Stimulated activated CD8-positive, alpha-beta memory T cell treated with anti-CD3 and anti-CD28 coated beads, Interleukin-2, amount 100 ng/mL, for 1 hour (primary cell): ENCODE measurements at places on chromosomes 7 and 10.

DNA sequence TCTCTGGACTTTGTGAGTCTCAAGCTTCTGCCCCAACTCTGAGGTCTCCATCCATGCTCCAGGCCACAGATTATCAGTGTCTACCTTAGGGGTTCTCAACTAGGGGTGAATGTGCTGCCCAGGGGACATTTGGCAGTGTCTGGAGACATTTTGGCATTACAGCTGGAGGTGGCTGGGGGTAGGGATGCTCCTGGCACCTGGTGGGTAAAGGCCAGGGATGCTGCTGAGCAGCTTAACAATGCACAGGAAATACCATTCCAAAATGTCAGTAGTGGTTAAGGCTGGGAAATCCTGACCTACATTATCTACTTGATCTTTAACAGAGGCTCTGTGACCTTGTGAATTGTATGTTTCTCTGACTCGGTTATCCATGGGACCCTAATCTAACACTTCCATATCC lies 67.3 kb upstream of the PALS2 start:
- no peak for DNase-seq

DNA sequence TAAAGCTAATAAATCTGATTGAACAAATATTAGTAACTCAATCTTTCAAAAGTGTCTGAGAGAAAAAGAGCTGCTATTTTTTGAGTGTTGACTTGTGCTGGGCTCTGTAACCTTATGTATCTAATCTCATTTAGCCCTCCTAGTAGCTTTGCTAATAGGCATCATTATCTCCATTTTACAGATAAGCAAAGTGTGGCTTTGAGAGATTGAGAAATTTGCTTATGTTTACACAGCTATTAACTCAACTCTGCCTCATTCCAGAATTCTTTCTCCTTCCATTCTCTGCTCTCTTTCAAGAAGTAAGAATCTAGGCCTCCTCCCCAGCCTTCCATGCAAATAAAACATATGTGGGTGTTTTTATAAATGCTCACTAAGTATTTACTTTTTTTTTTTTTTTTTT lies 137.8 kb downstream of the GATA3 start:
- DNase-seq: no peak

- no peak for DNase-seq
Observed at GRCh38 chr10:78079411-78079810, 45.7 kb downstream of the RPS24 start.

DNA sequence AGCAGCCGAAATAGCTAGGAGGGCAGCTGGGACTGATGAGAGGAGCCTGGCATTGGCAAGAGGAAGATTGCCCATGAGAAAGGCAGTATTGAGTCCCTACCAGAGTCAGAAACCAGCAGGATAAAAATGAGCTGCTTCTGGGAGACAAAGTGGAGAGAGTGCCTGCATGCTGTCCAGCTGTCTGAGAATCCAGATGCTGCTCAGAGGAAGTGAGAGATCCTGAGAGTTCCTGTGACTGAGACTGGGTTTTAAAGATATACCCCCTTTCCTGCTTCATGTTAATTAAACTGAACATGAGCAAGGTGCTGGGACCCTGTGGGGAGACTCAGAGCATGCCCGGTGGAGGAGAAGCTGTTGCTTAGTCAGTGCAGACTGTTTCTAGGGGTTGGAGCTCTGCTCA lies 107.5 kb downstream of the KIF20B start:
- DNase-seq: no peak

DNA sequence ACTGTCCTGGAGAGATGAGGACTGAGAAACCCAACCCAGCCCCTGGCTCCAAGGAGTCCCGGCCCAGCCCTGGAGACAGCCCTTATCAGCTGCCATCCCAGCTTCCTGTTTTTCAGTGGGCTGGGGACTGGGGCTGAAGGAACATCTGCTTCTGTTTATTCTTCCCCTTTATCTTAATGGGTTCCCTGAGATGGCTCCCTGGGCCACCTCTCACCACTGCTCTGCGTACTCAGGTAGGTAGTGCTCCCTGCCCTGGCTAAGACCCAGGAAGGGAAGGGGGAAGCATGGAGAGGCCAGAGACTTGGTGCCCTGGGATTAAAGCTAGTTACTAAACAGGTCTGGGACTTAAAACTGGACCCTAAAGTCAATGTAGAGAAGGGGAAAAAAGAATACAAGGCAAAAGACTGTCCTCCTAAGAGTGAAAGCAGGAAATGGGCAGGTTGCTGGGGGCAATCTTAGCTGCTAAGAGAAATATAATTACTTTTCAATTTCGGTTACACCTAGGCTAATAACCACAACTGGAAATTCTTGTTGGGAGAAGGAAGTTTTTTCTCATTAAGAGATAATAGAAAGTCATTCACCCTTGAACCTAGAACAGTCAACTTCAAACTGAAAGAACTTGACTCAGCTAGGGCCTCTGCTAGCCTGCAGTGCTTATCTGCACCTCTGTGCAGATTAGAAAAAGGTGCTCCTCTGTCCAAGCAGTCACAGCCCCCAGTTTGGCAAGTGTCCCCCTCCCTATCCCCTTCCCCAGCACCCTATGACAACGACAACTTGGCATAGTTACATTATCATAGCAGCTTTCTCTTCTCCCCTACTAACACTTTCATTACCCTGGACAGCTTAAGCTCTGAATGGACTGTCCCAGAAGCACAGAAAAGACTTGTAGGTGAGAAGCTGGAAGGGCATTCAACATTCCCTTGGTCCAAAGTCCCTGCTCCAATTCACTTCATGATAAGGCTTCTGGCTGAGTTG lies 65.6 kb upstream of the KDM7A start:
- DNase-seq: no peak

DNA sequence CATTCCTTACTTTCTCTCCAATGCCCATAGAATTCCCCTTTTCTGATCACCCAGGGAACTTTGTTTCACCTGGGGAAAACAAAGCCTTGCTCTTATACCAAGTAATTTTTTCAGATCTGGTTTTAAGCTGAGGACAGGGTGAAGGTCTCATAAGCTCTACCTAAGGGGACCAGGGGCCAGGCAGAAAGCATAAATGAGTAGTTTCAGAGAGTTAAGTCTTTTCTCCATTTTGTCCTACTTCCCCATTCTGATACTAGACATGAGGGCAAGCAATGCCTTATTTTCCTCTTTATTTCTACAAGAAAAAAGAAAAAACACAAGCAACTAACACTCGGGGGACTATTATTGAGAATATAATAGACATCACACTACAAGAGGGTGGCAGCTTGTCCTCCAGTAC lies 2.9 kb downstream of the AKR1D1 start:
- DNase-seq: no peak

DNA sequence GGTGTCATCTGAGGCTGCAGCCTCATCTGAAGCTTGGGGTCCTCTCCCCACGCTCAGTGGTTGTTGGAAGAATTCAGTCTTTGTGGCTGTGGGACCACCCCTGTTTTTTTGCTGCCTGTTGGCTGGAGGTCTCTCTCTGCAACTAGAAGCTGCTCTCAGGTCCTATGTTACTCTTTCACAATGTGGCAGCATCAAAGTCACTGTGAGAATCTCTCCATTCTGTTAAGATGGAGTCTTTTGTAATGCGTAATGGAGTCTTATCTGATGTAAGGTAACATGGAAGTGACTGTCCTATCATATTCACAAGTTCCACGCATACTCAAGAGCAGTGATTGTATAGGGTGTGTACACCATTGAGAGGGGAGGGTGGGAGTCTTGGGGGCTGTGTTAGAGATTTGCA lies 24.9 kb downstream of the TSPAN13 start:
- DNase-seq: no peak

GRCh38 chr10:71064413-71065118 lies 147.8 kb upstream of the UNC5B start:
- DNase-seq: no peak

DNA sequence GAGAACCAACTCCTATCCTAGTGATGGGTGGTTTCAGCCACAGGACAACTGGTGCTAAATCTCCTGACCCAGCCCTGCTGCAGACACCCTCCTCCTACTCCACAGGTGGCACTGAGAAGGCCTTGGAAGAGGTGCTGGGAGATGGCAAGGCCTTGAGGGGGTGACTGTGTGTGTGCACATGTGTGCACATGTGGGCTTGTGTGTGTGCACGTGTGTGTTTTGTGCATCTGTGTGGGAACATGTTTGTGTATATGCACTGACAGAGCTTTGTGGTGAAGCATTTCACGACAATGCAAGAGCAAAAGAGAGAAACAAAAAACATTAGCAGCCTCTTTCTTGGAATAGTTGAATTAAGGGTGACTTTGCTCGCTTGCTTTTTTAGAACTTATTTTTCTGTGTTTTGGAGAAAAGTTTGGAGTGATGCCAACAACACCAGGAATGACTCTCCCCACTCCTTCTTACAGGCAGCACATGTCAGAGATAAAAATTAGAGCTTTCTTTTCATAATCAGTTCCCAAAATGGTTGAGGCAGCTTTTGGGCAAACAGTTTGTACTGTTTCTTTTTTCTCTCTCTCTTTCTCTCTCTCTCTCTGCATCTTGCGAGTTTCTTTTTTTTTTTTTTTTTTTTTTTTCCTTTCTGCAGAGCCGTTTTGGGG lies 69.5 kb downstream of the SEC61G start:
- DNase-seq: no peak

DNA sequence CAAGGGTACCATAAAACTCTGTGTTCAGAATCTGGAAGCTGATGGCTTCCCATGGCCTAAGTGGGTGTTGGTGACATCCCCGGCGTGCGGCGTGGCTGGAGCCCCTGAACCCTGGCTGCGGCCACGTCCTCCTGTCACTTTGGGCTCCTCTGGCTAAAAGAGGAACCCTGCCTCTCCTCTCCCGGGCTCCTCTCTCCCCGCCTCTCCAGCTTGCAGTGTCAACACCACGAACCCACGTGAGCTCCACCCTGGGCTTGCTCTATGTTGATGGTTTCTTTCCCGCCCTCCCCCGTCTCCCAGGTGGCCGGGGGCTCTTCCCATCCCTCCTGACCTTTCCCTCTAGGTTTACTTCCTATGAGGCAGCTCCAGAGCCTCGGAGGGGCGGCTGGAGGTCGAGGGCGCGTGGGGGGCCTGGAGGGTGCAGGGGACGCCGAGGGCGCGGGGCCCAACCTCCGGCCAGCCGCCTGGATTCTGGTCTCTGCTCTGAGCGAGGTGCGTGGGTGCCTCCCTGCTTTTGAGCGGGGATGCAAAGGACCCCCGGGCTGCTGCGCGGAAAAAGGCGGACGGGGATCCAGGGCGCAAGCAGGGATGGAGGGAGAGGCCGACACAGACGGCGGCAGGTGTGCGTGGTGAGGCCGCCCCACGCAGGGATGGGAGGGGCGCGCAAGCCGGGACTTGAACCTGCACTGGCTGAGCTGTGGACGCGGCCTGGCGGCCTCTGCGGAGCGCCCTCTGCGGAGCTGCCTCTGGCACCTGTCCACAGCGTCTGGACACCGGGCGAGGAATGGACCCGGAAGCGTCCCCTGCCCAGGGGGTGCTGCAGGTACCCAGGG lies 115.5 kb upstream of the DIP2C start:
- DNase-seq: no peak

GRCh38 chr7:86164827-86165226 lies 478.9 kb upstream of the GRM3 start:
- no peak for DNase-seq

- DNase-seq: no peak
Observed at GRCh38 chr7:99141334-99141733, 2.6 kb downstream of the SMURF1 start.

- no peak for DNase-seq
Observed at GRCh38 chr7:142754681-142755575, 5.7 kb downstream of the PRSS1 start.

GRCh38 chr7:28784171-28784902 lies 173.8 kb downstream of the TRIL start:
- DNase-seq: no peak

GRCh38 chr10:71029411-71029892 lies 141.1 kb upstream of the PCBD1 start:
- no peak for DNase-seq

DNA sequence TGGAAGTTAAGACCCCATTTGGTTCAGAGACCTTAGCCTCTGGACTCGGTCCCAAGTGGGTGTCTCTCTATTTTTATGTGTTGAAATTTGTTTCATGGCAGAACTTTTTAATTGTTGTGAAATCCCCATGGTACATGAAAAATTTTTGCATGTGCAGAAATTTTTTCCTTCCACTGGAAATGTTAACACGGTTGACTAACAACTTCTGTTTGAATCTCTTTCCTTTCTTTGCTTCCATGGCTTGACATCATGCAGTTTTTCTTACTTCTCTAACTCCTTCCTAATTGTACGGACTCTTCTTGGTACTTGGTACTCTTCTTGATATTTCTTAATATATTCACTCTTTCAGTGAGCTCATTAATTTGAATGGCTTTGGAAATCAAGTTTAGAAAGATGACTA lies 18.3 kb downstream of the MDFIC start:
- DNase-seq: no peak

- DNase-seq: no peak
Observed at GRCh38 chr10:21398563-21399231, 126.8 kb downstream of the SKIDA1 start.

DNA sequence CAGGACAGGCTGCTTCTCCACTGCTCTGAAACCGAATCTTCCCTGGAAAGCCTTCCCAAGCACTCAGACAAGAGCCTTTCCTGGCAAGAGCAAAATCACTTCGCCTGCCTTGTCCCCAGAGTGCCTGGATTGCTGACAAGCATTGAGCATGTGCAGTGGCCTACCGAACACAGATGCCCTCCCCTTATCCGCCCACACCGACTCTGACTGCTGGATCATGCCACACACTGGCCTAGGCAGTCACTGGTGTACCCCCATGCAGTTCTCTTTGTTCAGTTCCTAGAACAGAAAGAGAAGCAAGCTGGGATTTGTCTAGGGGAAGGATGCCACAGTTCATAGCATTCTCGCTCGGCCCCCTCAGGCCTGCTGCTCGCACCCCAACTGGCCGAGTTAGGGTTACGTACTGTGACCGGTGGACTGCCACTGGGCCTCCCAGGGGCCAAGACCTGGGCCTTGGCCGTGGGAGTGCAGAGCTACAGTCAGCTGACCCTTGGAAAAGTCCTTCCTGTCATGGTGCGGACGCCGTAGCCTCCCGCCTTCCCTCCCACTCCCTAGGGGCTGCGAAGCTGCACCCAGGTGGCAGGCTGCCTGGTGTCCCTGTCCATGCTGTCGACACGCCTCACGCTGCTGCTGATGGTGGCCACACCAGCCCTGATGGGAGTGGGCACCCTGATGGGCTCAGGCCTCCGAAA lies 6.9 kb downstream of the ABCB8 start:
- DNase-seq: no peak

DNA sequence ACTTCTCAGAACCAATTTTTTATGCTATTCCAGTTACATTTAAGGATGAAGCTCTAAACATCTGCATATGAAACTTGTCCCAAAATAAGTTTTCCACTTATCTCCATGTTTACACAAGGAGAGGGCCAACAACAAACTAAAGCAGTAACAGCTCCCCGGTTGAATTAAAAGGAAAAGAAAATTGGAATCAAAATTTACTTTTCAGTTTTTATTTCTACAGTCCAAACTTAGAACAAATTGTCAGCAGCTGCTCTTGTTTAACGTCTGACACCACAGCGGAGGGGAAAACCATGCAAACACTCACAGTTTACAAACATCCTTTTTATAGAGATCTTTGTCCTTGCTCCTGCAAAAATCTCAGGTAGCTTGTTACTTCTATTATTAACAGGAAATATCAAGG lies 101.3 kb downstream of the COL28A1 start:
- DNase-seq: no peak

GRCh38 chr10:70965566-70965965 lies 77.2 kb upstream of the PCBD1 start:
- DNase-seq: no peak
